ENCODE measurements at places on chromosomes 4 and X.

DNA sequence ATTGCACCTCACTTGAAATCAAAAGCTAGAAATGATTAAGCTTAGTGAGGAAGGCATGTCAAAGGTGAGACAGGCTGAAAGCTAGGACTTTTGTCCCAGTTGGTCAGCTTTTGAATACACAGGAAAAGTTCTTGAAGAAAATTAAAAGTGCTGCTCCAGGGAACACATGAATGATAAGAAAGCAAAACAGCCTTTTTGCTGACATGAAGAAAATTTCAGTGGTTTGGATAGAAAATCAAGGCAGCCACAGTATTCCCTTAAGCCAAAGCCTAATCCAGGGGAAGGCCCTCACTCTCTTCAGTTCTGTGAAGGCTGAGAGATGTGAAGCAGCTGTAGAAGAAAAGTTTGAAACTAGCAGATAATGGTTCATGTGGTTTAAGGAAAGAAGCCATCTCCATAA lies 150.8 kb downstream of the ADGRL3 start:
- DNase-seq, result no peak

- no peak for DNase-seq
Measured at GRCh38 chr4:188432328-188432727, 293.1 kb downstream of the TRIML1 start.

- no peak for DNase-seq
Measured at GRCh38 chr4:5489260-5489659, 219.1 kb downstream of the EVC2 start.

DNA sequence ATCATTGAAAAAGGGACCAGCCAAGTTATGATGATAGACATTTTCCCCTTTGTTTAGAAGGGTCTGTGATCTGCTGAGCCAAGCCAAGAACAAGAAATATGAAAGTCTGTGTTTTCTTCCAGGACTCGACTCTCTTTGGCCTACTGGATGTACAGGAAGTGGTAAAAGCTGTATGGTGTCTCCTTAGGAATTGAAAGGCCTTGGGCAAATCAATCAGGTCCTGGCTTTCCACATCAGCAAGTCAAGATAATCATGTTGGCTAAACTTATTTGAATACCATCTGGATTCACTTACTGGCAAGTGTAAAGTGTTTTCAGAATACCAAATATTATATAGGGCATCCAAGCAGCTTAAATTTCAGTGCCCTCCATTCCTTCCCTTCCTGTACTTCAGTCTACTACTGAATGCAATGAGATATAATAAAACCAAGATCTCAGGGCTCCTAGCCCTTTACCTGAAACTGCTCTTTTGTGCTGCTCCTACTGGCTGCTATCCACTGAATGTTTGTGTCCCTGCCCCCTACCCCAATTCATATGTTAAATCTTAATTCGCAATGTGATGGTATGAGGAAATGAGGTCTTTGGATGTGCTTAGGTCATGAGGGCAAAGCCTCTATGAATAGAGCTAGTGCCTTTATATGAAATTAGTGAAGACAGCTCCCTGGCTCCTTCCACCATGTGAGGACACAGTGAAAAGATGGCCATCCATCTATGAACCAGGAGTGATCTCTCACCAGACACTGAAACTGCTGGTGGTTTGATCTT lies 578.0 kb downstream of the SPRY1 start:
- no peak for DNase-seq

DNA sequence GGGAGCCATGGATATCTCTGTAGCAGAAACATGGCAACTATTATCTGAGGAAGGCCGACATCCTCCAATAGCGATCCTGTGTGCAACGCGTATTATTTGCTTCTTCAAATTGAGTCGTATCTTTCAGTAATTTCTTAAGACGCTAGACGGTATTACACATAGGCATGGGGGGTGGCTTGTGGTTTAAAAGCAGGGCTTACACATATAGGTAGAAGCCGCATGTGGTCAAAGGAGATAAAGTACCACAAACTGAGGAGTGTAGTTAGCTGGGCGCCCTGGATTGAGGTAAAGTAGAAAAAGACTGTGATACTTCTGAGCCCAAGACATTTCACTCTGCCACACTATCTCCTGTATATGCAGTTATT lies 94.6 kb downstream of the SORBS2 start:
- DNase-seq, result no peak

- no peak for DNase-seq
Measured at GRCh38 chrX:10163031-10163430, 6.3 kb downstream of the CLCN4 start.

- DNase-seq, result no peak
Measured at GRCh38 chr4:96260064-96260682, 420.3 kb downstream of the PDHA2 start.

All from DMS79 (cell line).